Esophagus squamous epithelium (tissue), 5 donors: ENCODE measurements at places on chromosomes 3 and 15.

- peaks cover 8% of the 10 kb centered on the region for H3K36me3 ChIP-seq
- H3K4me3 ChIP-seq, result no peak overlapping the region
- H3K4me1 ChIP-seq, result no peaks in the 10 kb centered on the region
- H3K27ac ChIP-seq, result no peak overlapping the region
- no peak for DNase-seq
- no peaks in the 10 kb centered on the region for H3K27me3 ChIP-seq
Observed at GRCh38 chr3:11651900-11652299, 8.2 kb upstream of the VGLL4 start.

GRCh38 chr15:70765504-70766281, 2.3 kb upstream of the UACA start:
- no peak overlapping the region for H3K4me3 ChIP-seq
- no peak for DNase-seq
- no peaks in the 10 kb centered on the region for H3K27me3 ChIP-seq

DNA sequence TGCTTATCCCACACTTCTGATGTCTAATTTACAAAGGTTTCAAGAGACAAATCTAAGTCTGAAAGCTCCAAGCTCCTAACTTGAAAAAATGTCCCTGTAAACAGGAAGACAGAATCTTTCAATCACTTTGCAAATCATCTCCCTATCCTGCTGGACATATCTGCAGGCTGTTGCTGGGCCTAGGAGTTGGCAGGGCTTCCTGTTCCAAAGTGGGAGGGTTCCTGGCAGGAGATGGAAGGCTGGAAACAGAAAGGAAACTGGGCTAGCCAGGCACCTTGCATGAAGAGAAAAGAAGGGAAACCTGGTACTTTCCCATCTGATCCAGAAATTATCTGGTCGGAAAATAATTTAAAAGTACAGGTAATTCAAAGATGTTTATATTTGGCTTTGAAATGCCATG, 227.3 kb upstream of the IL12A start:
- no peak for DNase-seq
- H3K4me3 ChIP-seq, result peak overlapping the region; percentile 83
- H3K4me1 ChIP-seq, result peaks cover 10% of the 10 kb centered on the region

GRCh38 chr3:49673715-49674496, at the start of gene APEH:
TSS of gene APEH (plus strand) at chr3:49674351. CDS start at chr3:49674402, 51 bp downstream.
- peak within 1 kb of the TSS; percentile 97 for H3K27ac ChIP-seq
- H3K4me1 ChIP-seq, result peaks cover 19% of the 10 kb centered on the region
- H3K4me3 ChIP-seq, result peak within 1 kb of the TSS; percentile 77
- peaks cover 6% of the 10 kb centered on the region for H3K36me3 ChIP-seq
- DNase-seq, result no peak

- H3K27ac ChIP-seq, result no peak overlapping the region
- no peaks in the 10 kb centered on the region for H3K27me3 ChIP-seq
- no peak for DNase-seq
- no peaks in the 10 kb centered on the region for H3K36me3 ChIP-seq
- H3K4me1 ChIP-seq, result peaks cover 16% of the 10 kb centered on the region
Observed at GRCh38 chr3:13495921-13496723, 16.0 kb downstream of the HDAC11 start.

GRCh38 chr15:33451385-33451784, 140.6 kb downstream of the RYR3 start:
- peaks cover 56% of the 10 kb centered on the region for H3K4me1 ChIP-seq
- no peak overlapping the region for H3K4me3 ChIP-seq
- no peak for DNase-seq
- peak overlapping the region; percentile 62 for H3K27ac ChIP-seq

GRCh38 chr3:111668888-111669488, 73.8 kb upstream of the ZBED2 start:
- DNase-seq, result no peak
- no peaks in the 10 kb centered on the region for H3K36me3 ChIP-seq
- H3K4me3 ChIP-seq, result no peak overlapping the region
- H3K4me1 ChIP-seq, result no peaks in the 10 kb centered on the region

DNA sequence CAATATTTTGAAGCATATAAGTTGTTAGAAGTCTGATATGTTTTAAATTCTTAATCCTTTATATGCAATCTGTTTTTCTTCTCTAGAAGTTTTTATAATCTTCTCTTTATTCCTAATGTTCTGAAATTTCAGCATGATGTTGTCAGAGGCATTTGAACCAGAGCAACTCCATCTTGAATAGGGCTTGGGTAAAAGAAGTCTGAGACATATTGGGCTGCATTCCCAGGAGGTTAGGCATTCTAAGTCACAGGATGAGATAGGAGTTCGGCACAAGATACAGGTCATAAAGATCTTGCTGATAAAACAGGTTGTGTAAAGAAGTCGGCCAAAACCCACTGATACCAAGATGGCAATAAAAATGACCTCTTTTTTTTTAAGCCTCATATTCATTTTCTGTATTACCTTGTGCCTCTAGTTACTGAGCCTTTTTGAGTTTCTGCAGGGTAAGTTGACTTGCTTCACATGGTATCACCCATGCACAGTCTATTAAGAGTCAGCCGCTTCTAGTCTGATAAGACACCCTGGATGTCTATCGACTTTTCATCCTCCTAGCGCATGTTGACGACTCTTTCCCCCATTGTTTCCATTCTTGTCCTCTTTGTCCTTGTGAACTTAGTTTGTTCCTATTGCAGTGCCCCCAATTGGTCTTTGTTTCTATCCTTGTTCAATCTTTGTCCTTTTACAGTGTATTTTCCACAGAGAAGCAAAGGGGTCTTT, 80.8 kb upstream of the RNU6-1 start:
- H3K4me1 ChIP-seq, result no peaks in the 10 kb centered on the region
- no peak for DNase-seq
- no peaks in the 10 kb centered on the region for H3K36me3 ChIP-seq
- no peak overlapping the region for H3K4me3 ChIP-seq
- no peak overlapping the region for H3K27ac ChIP-seq

GRCh38 chr3:37031096-37031682, 37.9 kb downstream of the MLH1 start:
- H3K27ac ChIP-seq, result peak overlapping the region; percentile 63

GRCh38 chr3:161851941-161852566, 355.4 kb downstream of the OTOL1 start:
- H3K4me1 ChIP-seq, result peaks cover 2% of the 10 kb centered on the region
- H3K27me3 ChIP-seq, result no peaks in the 10 kb centered on the region
- no peak overlapping the region for H3K4me3 ChIP-seq
- no peaks in the 10 kb centered on the region for H3K36me3 ChIP-seq

GRCh38 chr3:150567328-150567727, 20.7 kb downstream of the EIF2A start:
- no peak for DNase-seq
- H3K4me1 ChIP-seq, result no peaks in the 10 kb centered on the region
- no peaks in the 10 kb centered on the region for H3K27me3 ChIP-seq

DNA sequence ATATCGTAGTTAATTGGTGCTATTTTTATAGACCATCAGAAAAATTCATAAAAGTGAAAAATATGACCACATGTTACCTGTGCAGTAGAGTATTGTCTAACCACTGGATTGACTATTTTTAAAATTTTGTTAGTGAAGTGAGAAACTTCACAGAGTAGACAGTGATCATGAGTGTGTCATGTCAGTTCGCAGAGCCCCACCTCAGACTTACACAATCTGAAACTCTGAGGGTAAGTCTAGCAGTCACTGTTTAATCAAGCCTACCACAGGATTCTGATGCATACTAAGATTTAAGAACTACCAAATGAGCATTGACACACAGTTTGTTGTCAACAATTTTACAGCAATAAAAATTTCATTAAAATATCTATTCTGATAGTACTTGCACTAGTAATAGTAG, 552.9 kb upstream of the SUCLG2 start:
- no peaks in the 10 kb centered on the region for H3K27me3 ChIP-seq
- DNase-seq, result no peak
- no peak overlapping the region for H3K4me3 ChIP-seq

GRCh38 chr3:139187648-139188047, 143.0 kb upstream of the PRR23C start:
- no peak for DNase-seq
- no peaks in the 10 kb centered on the region for H3K36me3 ChIP-seq
- H3K27ac ChIP-seq, result no peak overlapping the region
- H3K27me3 ChIP-seq, result no peaks in the 10 kb centered on the region
- H3K4me3 ChIP-seq, result no peak overlapping the region
- no peaks in the 10 kb centered on the region for H3K4me1 ChIP-seq

GRCh38 chr15:87243474-87243873, 1013.1 kb downstream of the NTRK3 start:
- no peak overlapping the region for H3K27ac ChIP-seq
- no peak overlapping the region for H3K4me3 ChIP-seq
- H3K4me1 ChIP-seq, result no peaks in the 10 kb centered on the region
- H3K27me3 ChIP-seq, result no peaks in the 10 kb centered on the region

- no peak overlapping the region for H3K4me3 ChIP-seq
- no peak for DNase-seq
- no peaks in the 10 kb centered on the region for H3K4me1 ChIP-seq
- no peaks in the 10 kb centered on the region for H3K36me3 ChIP-seq
- no peaks in the 10 kb centered on the region for H3K27me3 ChIP-seq
Observed at GRCh38 chr3:49844464-49845183, 11.7 kb downstream of the TRAIP start.

DNA sequence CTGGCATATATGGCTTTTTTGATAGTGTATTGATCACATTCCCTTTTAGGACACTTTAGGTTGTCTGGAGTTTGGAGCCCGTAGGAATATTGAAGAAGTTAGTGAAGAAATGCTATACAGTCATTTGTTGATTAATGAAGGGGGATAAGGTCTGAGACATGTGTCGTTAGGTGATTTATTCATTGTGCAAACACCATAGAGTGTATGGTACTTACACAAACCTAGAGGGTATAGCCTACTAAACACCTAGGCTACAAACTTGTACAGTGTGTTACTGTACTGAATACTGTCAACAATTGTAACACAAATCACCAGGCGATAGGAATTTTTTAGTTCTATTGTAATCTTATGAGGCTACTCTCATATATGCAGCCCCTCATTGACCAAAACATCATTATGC, 3.3 kb downstream of the TPM1 start:
- H3K27me3 ChIP-seq, result peaks cover 70% of the 10 kb centered on the region
- DNase-seq, result no peak
- H3K27ac ChIP-seq, result peak overlapping the region; percentile 92
- peak overlapping the region; percentile 0 for H3K4me3 ChIP-seq

- DNase-seq, result no peak
- no peaks in the 10 kb centered on the region for H3K36me3 ChIP-seq
- no peak overlapping the region for H3K27ac ChIP-seq
- H3K4me3 ChIP-seq, result no peak overlapping the region
Observed at GRCh38 chr15:92068121-92068520, 214.6 kb downstream of the SLCO3A1 start.

GRCh38 chr3:94063496-94064119, 747 bp downstream of the NSUN3 start:
- DNase-seq, result no peak
- no peaks in the 10 kb centered on the region for H3K4me1 ChIP-seq
- peak overlapping the region; percentile 70 for H3K4me3 ChIP-seq
- peak overlapping the region; percentile 95 for H3K27ac ChIP-seq
- no peaks in the 10 kb centered on the region for H3K36me3 ChIP-seq
- no peaks in the 10 kb centered on the region for H3K27me3 ChIP-seq

GRCh38 chr3:186380622-186381380, 18.8 kb upstream of the DGKG start:
- peaks cover 24% of the 10 kb centered on the region for H3K27me3 ChIP-seq
- no peaks in the 10 kb centered on the region for H3K36me3 ChIP-seq
- peaks cover 18% of the 10 kb centered on the region for H3K4me1 ChIP-seq

DNA sequence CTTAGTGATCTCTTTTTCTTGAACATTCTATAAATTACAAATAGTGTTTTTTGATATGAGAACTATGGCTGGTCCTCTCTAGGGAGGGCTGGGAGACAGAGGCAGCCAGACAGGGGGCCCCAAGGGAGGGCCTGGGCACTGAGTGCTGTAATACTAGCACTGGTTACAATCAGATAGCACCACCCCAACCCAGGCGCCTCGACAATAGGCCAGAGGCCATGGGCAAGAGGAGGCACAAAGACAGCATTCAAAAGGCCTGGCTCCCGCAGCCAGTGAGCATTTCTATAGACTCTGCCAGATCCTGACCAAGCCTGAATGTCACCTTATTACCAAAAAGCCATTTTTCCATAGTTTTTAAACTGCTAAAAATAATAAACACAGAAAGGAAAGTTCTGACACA, 158.5 kb downstream of the THRB start:
- DNase-seq, result no peak
- H3K4me3 ChIP-seq, result no peak overlapping the region
- H3K4me1 ChIP-seq, result no peaks in the 10 kb centered on the region
- no peaks in the 10 kb centered on the region for H3K36me3 ChIP-seq
- no peaks in the 10 kb centered on the region for H3K27me3 ChIP-seq

- H3K4me1 ChIP-seq, result no peaks in the 10 kb centered on the region
- H3K27ac ChIP-seq, result no peak overlapping the region
- no peaks in the 10 kb centered on the region for H3K27me3 ChIP-seq
- H3K36me3 ChIP-seq, result no peaks in the 10 kb centered on the region
Observed at GRCh38 chr3:65348398-65348995, 660.7 kb upstream of the ADAMTS9 start.

GRCh38 chr3:145906301-145906700, 254.7 kb downstream of the PLOD2 start:
- H3K27ac ChIP-seq, result no peak overlapping the region
- H3K4me3 ChIP-seq, result no peak overlapping the region
- no peak for DNase-seq
- H3K36me3 ChIP-seq, result no peaks in the 10 kb centered on the region
- no peaks in the 10 kb centered on the region for H3K27me3 ChIP-seq
- H3K4me1 ChIP-seq, result no peaks in the 10 kb centered on the region

DNA sequence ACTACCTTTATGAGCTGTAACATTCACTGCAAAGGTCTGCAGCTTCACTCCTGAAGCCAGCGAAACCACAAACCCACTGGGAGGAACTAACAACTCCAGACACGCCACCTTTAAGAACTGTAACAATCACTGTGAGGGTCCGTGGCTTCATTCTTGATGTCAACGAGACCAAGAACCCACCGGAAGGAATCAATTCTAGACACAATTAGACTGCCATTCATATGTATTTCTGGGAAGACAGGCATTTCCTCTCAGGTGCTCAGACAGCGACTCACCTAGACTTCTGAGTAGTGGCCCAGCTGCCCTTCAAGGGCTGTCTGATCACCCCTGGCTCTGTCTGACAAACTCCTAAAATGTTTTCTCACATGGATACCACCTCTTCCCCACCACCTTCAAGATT, 506.8 kb downstream of the PDCD6IP start:
- H3K27ac ChIP-seq, result no peak overlapping the region
- H3K27me3 ChIP-seq, result no peaks in the 10 kb centered on the region
- no peaks in the 10 kb centered on the region for H3K36me3 ChIP-seq
- H3K4me3 ChIP-seq, result no peak overlapping the region
- DNase-seq, result no peak

DNA sequence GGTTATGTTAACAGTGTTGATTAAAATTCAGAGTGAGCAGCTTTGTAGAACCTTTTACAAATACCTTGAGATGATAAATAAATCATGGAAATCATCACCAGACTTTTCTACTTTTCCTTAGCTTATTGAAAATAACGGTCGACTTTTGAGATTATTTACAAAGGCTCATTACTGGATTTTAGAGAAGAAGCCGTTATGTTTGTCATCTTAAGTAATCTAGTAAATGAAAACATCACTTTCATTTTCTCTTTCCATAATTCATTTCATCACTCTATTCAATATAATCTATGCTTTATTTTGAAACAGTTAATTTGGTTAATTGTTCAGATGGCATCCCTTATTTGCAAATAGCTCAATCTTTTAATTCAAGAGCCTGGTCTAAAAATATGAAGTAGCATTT, 3.6 kb downstream of the PLCL2 start:
- no peak for DNase-seq
- H3K27me3 ChIP-seq, result no peaks in the 10 kb centered on the region
- no peak overlapping the region for H3K27ac ChIP-seq
- no peaks in the 10 kb centered on the region for H3K4me1 ChIP-seq
- peak overlapping the region; percentile 6 for H3K4me3 ChIP-seq
